ENCODE measurements at places on chromosomes 1 and 21.
A peak's percentile ranks its signal among the peaks of the same experiment; 100 is the strongest.

GRCh38 chr1:164767752-164768402 lies 208.9 kb downstream of the PBX1 start:
- no peak for DNase-seq

GRCh38 chr1:110005971-110006370 lies 21.4 kb downstream of the AHCYL1 start:
- DNase-seq = no peak

GRCh38 chr21:44792702-44793591 lies 8.7 kb downstream of the UBE2G2 start:
- DNase-seq = peak; percentile 82

DNA sequence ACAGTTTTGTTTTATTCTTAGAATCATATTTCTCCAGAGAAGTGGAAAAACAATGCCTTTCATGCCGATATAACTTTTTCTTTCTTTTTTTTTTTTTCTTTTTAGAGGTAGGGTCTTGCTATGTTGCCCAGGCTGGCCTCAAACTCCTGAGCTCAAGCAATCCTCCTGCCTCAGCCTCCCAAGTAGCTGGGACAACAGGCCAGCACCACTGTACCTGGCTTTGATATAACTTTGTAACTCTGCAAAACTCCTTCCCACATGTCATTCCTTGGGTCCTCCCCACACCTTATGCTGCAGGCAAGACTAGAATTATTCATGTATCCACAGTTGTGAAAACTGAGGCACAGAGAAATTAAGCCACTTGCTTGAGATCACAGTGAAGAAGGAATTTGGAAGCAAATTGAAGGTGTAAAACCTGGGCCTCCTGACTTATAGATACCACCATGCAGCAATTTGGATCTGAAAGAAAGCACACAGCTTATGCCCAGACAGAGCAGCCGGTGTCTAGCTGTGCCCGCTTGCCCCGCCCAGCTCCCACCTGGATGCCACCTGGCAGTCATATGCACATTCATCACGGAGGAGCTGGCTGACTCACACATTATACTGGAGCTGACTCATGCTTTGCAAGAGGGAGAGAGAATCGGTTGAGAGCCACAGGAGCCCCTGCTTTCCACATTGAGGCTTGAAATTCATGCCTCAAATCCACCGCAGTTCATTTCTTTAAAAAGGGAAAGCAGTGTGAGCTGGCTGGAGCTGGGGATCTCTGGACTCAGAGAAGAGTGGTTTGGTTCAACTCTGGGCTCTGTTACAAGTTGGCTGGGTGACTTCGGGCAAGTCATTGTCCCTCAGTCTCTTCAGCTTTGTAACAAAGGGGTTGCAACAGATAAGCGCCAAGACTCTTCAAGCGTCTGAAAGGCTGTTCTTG lies 8.3 kb upstream of the SLC2A1 start:
- no peak for DNase-seq

GRCh38 chr1:201489643-201490261 lies 17.2 kb downstream of the CSRP1 start:
- no peak for DNase-seq

GRCh38 chr1:2192031-2192995 lies 2.3 kb downstream of the FAAP20 start:
- no peak for DNase-seq

- no peak for DNase-seq
Measured at GRCh38 chr21:17915976-17916375, 96.8 kb upstream of the C21orf91 start.

- DNase-seq = no peak
Measured at GRCh38 chr1:113998361-113998760, 19.1 kb downstream of the OLFML3 start.

DNA sequence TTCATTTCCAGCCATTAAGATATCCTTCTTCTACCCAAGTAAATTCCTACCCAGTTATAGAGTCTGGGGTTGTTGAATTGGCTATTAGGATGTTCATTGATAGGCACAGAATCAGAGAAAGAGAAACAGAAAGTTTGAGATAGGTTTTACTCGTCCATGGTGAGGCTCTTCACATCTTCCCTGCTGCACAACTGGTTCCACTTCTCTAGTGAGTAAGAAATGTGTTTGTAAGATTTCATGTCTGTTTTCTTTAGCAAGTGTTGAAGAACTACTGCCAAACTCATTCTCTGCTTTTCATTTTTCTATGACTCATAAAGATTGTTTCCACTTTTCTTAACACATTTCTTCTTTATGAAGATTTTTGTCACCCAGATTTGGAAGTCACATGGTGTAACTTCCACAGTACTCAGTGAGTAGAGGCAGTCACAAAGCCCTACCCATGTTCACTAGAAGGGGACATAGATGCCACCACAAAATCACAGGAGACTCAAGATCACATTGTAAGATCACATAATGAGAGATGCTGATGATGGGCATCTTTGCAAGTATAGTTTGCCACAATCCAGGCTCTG lies 152.3 kb downstream of the SNX7 start:
- no peak for DNase-seq

DNA sequence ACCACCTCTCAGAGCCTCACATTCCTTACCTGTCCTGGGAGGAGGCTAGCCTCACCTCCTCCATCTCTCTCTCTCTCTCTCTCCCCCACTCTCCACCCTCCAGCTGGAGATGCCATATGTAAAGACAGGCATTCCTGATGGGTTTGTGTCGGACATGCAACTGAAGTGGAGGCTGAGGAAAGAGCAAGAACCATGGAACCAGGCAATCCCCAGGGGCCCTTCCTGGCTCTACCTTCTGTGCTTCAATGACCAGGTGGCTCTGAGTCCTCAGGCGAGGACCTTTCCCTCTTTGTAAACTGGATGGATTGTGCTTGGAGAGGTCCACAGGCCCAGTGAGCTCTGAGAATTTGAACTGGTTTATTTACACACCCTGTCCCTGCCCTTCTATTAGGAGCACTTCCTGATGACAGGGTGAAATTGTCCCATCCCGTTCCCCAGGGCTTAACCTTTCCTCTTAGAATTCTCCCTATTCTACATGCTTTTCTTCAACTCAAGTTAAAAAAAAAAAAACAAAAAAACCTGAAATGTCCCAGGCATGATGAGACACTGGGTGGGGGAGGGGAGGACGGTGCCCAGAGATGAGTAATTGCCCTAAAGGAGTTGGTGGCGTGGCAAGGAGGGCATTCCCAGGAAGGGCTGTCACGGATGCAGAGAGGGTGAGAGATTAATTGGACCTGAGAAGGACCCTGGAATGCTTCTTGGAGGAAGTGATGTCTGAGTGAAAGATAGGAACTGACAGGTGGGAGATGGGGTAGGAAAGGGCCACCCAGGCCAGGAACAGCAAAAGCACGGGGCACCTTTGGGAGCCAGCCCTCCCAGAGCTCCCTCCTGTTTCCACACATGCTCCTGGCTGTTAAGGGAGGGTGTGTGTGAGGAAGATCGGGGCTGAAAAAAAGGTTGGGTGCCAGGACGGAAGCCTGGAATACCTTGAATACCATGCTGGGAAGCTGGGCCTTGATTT lies 50.2 kb upstream of the WASF2 start:
- DNase-seq = no peak

GRCh38 chr1:116947092-116947860 lies 37.6 kb downstream of the PTGFRN start:
- no peak for DNase-seq

- no peak for DNase-seq
Measured at GRCh38 chr1:212161231-212161781, 123.9 kb upstream of the PPP2R5A start.

GRCh38 chr1:58524353-58524945 lies 22.1 kb downstream of the OMA1 start:
- no peak for DNase-seq

- DNase-seq = peak; percentile 21
Measured at GRCh38 chr21:41689289-41689583, 77.6 kb downstream of the RIPK4 start.

GRCh38 chr1:217322834-217323233 lies 308.1 kb downstream of the GPATCH2 start:
- no peak for DNase-seq

- no peak for DNase-seq
Measured at GRCh38 chr1:5389101-5389885, 602.9 kb downstream of the NPHP4 start.

DNA sequence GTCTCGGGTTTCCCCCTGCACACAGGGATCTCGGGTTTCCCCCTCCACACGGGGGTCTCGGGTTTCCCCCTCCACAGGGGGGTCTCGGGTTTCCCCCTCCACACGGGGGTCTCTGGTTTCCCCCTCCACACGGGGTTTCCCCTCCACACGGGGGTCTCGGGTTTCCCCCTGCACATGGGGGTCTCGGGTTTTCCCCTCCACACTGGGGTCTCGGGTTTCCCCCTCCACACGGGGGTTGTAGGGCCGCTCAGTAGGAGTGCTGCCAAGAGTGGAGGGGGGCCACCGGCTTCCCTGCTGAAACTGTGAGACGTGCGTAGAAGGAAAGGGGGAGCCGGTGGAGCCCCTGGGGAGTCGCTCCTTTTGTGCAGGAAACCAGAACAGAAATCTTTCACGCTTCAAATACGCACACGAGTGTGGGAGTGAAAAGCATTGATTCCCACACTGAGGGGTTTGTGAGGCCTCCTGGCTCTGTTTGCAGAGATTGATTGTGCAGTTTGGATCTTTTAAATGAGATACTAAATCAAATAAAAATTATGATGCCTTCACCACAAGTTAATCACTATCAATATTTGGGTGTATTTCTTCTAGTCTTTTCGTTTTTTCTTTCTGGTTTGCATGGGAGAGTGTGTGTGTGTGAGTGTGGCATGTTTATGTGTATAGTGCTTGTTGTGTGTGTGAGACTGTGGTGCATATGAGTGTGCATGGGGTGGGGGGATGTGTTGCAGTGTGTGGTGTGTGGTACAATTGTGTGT lies 54.3 kb upstream of the TRAPPC10 start:
- no peak for DNase-seq

All from Right ventricle myocardium inferior (tissue), 1 donor.